Kasumi-1 (cell line): ENCODE measurements at places on chromosomes 2 and 18.

DNA sequence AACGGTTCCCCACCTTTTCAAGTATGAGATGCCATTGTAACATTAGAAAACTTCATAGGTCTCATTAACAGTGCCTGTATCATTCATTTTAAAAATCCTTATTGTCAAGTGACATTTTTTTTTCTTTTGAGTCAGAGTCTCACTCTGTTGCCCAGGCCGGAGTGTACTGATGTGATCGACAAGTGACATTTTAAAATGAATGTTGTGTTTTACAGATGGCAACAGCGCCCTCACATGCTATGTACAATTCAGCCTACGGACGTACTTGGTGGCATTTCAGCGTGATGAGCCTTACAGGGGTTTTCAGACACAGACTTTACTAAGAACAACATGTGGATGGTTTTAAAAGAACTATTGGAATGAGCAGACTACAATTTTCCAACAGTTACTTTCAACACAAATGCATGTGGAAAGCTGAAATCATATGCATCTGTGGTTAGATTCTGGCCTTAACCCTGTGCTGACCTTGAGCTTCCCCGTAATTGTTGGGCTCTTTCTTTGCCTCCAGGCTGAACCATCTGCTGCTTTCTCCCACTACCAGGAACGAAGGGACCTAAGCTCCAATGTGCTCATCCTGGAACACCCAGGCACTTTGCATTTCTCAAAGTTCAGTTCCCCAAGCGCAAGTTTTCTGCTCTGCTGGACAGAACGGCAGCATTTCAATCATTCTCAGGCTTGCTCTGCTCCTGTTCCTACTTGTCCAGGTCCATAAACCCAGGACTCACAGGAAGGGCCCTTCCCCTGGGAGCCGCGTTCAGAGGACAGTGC is 119.9 kb upstream of the NDUFV2 start:
- peak; percentile 79 for DNase-seq

DNA sequence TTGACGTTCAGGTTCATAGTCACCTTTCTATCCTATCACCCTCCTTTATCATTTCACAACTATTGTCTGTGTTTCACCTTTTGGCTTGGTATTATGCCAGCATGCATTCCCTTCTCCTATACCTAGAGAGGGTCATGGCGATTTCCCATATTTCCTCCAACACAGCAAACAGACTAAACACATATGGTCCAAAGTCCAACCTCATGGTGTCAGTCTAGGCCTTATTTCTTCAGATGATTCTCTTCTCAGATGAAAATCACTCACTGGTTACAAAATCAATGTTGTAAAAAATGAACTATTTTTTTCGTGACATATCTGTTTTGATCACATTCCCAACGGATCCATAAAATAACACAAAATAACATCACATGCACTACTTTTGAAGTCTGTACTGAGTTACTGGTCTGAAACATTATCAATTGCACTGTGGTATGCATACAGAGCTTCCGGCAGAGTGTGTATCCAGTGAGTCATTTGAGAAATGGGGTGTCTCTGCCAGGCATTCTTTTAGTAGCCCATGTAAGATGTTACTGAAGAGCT is 204.8 kb upstream of the GALNT5 start:
- DNase-seq = no peak

GRCh38 chr18:52352920-52353319 is 12.9 kb downstream of the DCC start:
- DNase-seq = no peak

- DNase-seq = no peak
Measured at GRCh38 chr18:54830866-54831265, 2.6 kb downstream of the RAB27B start.

- DNase-seq = no peak
Measured at GRCh38 chr2:70806013-70806412, 14.4 kb downstream of the CLEC4F start.

DNA sequence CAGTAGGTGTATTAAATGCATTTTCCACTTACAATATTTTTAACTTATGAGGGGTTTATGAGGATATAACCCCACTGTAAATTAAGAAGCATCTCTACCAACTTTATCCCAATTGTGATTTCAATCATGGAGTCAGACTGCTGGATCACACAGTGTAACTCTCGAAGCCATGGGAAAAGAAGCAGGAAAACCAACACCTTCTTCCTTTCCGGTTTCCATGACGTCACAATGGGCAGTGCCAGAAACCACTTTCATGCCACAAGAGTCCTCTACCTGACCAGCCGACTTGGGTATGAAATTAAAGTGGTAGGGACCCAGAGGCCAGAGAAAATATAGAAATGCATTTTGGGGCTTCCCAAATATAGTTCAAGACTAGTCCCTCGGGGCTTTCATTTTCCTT is 4.2 kb downstream of the RNF152 start:
- DNase-seq = no peak

DNA sequence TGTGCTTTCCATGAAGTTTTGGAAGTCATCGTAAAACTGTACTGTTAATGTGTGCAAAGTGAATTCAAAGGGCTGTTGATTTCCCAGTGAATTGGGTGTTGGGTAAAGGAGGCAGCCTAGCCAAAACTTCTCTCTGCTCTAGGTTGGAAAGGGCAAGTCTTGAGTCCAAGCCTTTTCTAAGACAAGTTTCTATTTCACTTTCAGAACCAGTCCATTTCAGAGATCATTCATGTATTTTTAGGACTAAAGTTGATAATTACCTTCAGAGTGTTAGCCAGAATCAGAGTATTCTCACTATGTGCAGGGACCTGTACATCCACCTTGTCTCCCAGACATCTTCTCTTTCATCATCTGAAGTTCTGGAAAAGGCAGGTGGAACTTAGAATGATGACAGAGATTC is 636.1 kb upstream of the KLHL29 start:
- DNase-seq = no peak

DNA sequence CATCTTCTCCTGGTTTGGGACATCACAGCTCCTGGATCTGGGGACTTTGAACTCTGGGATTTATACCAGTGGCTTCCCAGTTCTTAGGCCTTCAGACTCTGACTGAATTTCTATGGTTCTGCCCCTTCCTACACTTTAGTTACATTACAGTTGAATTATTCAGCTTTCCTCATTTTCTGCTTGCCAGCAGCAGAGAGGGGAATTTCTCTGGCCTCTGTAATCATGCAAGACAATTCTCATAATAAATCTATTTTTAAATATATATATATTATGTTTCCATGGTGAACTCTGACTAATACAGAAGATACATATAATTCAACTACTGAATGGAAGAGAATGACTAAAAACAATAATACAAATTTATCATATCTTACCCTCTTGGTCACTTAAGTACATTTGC is 1478.6 kb upstream of the ACVR2A start:
- DNase-seq = no peak

DNA sequence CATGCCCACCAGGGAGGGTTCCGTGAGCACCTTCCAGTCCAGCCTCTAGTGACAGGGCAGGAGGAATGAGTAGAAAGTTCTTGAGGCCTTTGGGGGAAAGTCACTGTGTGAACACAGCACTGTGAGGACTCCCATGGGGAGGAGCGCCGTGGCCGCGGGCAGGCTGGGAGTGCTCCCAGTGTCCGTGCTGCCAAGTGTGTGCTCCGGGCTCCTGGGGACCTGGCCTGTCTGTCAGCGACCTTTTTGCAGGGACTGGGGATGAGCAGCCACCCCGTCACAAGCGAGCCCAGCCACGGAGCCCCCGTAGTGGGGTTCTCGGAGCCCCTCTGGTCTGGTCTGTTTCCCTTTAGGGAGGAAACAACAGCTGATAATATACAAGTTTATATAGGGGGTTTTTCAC is 36.8 kb downstream of the PDIA6 start:
- DNase-seq = no peak

DNA sequence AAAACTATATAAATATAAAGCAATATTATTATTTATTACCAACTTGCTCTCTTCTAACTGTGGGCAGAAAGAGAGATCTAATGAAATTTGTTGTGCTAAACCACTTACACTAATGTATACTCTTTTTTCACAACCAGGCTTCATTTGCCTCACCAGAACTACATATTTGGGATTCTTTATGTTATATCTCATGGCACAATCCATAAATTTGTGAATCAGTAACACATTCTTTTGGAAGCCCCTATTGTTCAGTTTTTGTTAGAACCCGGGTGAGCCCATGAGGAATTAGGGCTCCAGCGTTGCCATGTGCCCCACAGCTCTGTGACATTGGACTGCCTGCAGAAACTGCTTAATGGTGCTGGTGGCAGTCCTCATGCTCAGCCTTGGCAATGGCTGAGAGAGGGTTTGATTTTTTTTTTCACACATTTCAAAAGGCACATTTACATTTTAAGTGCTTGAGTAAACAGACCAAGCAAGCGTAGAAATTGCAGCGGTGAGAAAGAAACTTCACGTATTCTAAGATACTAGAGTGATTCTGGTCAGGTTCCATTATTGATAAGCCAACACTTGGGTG is 15.3 kb downstream of the VIT start:
- DNase-seq = no peak

- no peak for DNase-seq
Measured at GRCh38 chr2:62653582-62654422, 51.7 kb upstream of the EHBP1 start.

GRCh38 chr2:121476684-121477083 is 54.0 kb upstream of the RNU4ATAC start:
- peak; percentile 24 for DNase-seq

GRCh38 chr2:214710729-214711128 is 98.8 kb downstream of the BARD1 start:
- DNase-seq = no peak

DNA sequence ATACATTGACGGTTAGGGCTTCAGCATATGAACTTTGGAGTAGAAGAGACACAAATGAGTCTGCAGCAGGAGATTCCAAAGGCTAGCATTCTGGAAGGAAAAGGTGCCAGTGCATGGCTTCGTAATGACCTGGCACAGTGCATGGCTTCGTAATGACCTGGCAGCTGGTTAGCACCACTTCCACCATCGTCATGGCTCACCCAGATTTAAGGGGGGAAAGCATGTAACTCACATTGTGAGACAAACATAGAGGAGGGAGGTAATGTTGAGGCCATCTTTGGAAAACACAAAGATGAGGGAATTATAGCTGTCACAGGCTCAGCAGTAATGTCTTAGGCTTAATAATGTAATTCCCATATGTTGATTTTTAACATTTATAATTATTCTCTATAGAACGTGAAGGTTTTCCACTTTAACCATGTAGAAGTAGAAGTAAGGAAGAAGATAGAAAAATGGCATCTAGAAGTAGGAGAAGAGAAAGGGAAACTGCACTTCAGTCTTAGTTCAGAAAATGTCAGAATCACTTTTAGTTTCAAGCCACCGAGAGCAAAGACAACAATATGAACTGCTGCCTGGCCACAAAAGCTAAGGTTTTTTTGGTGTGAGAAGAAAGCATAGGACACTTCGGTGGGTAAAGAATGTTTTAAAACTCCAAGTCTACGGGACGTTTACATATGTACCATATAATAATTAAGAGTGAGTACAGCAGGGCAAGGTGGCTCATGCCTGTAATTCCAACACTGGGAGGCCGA is 6.8 kb upstream of the STK25 start:
- DNase-seq = no peak

GRCh38 chr2:169933124-169933711 is 106.0 kb downstream of the UBR3 start:
- DNase-seq = peak; percentile 90

- no peak for DNase-seq
Measured at GRCh38 chr18:5250603-5251002, 44.9 kb downstream of the ZBTB14 start.

- DNase-seq = no peak
Measured at GRCh38 chr2:70887208-70887549, 48.5 kb upstream of the ATP6V1B1 start.

DNA sequence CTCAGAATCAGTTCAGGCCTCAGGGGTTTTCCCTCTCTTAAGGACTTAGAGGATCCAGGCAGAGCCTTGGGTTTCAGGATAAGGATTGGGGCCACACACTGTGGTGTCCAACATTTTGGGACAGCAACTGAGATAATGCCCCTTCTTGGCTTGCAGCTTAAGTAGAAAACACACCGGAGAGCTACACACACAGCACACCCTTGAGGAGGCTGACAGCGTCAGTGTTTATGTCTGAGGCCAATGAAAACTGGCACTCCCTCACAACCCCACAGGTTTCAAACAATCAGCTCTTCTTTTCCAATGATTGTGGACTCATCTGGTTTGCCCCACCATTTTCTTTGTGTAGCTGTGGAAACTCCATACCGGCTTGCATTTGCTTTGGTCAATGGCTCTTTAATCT is 257.7 kb downstream of the CDCA7 start:
- no peak for DNase-seq
